ENCODE measurements at places on chromosomes 5 and 9.

GRCh38 chr9:111399772-111400563 is 69.9 kb upstream of the OR2K2 start:
- DNase-seq, result no peak

- no peak for DNase-seq
Observed at GRCh38 chr5:164540174-164540573, 1034.8 kb downstream of the MAT2B start.

DNA sequence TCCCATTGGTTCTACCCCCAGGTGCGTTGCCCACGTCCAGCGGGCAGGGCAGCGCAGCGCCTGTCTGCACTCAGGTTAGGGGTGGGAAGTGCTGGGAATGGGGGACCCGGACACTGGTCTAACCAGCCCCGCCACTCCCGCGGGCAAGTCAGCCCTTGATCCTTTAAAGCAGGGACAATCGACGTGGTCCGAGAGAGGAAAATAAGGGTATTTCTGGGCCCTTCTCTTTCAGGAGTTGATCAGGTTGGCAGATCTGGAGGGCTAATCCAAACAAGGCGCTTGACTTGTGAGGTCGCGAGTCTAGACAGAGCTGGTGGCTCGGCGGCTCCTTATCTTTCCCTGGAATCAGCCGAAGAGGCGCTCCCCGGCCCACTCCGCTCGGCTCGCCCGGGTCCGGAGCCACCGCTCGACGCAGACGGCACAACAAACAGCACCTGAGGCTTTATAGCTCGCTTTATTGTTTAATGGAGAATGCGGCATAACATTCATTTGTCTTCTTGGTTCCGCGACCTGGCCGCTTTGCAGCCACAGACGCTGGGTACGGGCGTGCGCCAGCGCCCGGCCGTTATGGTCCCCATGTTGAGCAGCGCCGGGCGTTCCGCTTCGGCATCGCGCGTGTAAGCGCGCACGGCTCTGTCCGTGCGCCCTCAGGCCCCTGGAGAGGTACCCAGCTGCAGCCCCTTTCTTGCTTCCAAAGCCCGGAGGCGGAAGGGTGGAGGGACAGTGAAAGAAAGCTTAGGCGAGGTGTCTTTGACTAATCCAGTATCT is 15.8 kb downstream of the ISL1 start:
- no peak for DNase-seq

GRCh38 chr9:16901590-16901989 is 31.1 kb upstream of the BNC2 start:
- DNase-seq, result no peak

DNA sequence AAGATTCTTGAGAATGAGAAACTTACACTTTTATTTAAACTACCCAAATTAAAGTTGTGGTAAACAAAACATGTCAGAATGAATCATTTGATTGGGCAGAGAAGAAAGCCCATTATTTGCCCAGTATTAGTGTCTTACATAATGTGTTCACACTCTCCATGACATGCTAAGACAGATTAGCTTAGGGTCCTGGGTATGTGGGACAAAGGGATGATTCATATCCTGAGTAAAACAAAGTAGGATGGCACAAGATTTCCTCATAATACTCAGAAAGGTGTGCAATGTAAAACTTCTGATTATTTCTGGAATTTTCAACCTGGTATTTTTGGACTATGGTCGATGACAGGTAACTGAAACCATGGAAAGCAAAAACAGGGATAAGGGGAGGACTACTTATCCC is 183.9 kb upstream of the POU5F2 start:
- DNase-seq, result no peak

GRCh38 chr5:65822710-65823109 is 100.7 kb downstream of the NLN start:
- no peak for DNase-seq

DNA sequence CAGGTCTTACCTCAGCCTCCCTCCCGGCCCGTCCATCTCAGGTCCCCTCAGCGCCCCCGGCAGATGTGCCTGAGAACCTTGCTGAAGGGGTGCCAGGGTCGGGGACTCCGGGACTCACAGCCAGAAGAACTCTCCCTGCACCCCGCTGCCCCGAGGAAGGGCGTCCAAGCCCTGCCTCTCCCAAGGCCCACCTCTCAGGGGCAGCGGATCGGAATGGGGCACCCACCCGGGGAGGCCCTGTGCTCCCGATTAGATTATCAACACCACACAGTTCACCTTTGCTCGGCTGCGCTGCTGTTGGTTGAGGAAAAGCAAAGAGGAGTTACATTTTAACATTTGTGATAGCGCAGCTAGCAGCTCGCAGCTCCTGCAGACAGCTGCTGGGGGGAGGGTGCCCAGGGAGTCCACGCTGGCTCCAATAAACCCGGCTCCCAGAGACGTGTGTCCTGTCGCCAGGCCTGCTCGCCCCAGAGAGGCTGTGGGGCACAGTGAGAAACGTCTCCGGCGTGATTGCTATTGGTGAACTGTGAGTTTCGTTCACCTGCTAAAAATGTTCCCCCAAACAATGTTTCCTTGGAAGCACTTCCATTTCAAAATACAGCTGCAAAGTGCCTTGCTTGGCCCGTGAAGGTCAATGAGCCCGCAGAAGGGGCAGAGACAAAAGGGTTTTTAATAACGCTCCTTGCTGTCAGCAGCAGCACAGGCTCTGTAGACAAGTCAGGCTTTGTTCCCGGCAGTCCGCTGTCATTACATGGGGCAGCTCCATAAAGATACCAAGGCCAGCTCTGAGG is 18.6 kb upstream of the SLC6A19 start:
- no peak for DNase-seq

DNA sequence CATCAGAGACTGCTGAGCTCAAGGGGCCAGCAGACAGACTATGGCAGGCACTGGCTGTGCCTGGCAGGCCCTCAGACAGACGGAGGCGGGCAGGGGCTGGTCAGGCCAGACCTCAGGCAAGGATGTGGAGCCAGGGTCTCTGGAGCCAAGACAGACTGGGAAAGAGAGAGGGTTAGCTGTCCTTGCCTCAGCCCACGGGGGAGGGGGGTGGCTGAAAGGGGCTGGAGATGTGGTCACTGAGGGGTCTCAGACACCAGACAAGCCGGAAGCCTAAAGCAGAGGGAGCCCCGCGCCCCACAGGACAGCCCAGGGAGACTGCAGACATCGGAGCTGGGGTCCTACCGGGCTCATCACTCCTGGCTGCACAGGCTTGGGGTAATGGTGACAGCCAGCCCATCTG is 141.2 kb upstream of the FOXD4L5 start:
- no peak for DNase-seq

DNA sequence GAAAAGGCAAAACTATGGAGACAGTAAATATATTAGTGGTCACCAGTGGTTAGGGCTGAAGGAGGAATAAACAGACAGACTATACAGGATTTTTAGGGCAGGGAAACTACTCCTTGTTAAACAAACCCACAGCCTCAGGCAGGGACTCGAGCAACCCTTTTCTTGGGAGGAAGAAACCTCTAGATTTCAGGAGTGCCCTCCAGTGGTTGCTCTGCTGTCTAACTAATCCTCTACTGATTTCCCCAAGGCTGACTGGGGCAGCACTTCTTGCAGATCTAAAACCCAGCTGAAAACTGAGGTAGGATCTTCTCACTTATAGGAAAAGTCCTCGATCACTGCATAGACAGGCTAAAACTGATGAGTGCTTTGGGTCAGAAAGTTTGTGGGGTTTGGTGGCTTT is 176.8 kb downstream of the ISOC1 start:
- no peak for DNase-seq

DNA sequence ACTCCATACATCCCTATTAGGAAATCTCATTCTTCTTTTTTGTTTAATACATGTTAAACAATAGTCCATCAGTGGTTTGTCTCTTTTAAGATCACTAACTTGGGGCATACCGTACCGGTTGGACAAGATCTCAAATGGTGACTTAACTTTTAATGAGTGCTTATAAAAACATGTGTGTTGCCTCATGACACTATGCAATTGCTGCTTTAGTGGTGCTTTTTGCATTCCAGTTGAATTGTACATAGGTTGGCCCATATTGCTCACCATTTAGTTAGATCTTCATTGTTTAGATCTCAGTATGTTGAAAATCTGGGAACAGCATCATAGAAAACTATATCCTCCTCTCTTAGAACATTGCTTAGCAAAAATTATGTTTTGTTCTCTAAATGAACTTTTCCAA is 17.8 kb downstream of the C9orf85 start:
- no peak for DNase-seq

- DNase-seq, result no peak
Observed at GRCh38 chr5:150987746-150988145, 32.6 kb upstream of the GPX3 start.

- DNase-seq, result peak; percentile 85
Observed at GRCh38 chr9:99819856-99820684, 1.6 kb upstream of the NR4A3 start.

DNA sequence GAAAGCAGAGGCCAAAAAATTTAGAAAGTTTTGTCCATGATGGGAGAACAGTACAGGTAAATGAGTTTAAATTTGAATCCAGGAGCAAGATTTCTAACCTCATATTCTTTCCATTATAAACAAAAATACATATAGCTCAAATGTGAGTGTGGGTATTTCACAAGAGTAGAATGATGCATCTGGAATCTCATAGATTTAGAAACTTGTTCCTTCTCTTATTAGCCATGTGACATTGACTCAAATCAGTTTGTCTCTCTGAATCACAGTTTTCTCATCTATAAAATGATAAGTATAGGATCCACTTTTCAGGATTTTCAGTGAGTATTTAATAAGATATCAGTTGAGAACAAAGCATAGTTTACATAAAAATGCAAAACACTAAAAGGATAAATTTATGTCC is 436.3 kb upstream of the PAPPA start:
- no peak for DNase-seq

GRCh38 chr5:146428658-146429057 is 18.5 kb upstream of the TCERG1 start:
- no peak for DNase-seq

GRCh38 chr5:55993013-55993412 is 1.8 kb downstream of the IL6ST start:
- no peak for DNase-seq

DNA sequence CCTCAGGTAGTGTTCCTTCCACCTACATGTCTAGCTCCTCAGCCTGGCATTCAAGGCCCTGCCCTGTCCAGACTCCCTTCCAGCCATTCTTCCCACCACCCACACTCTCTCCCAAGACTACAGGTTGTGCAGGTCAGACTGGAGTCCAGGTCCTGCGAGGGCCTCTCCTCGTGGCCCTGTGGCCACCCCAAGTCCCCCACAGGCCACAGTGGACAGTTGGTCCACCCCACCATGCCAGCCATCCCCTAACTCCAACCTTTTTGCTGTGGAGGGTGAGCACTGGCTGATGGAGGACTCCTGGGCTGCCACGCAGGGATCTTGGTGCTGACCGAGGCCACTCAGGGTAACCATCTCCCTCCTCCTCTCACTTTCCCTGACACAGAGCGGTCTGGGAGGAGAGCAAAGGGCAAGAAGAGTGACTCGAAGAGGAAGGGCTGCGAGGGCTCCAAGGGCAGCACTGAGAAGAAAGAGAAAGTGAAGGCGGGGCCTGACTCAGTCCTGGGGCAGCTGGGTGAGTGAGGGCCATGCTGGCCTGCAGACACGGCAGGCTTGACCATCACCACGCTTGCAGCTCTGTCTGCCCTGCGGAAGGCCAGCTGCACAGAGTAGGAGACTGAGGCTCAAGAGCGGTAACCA is 51.0 kb downstream of the JADE2 start:
- DNase-seq, result no peak

GRCh38 chr5:159056201-159056600 is 43.5 kb downstream of the EBF1 start:
- DNase-seq, result no peak

GRCh38 chr9:23830929-23831730 is 5.1 kb upstream of the ELAVL2 start:
- DNase-seq, result no peak

GRCh38 chr5:1521671-1522600 is 1.8 kb downstream of the LPCAT1 start:
- no peak for DNase-seq

- no peak for DNase-seq
Observed at GRCh38 chr5:51846015-51846414, 462.8 kb downstream of the ISL1 start.

All from stimulated activated CD4-positive, alpha-beta T cell treated with anti-CD3 and anti-CD28 coated beads, Interleukin-1b, Interleukin-23, amount 100 ng/mL, for 24 hours (primary cell).